ENCODE measurements at places on chromosomes 4 and X.

- DNase-seq: no peak
Observed at GRCh38 chr4:24103434-24104157, 213.7 kb upstream of the PPARGC1A start.

GRCh38 chr4:30461218-30461617 lies 259.0 kb upstream of the PCDH7 start:
- no peak for DNase-seq

DNA sequence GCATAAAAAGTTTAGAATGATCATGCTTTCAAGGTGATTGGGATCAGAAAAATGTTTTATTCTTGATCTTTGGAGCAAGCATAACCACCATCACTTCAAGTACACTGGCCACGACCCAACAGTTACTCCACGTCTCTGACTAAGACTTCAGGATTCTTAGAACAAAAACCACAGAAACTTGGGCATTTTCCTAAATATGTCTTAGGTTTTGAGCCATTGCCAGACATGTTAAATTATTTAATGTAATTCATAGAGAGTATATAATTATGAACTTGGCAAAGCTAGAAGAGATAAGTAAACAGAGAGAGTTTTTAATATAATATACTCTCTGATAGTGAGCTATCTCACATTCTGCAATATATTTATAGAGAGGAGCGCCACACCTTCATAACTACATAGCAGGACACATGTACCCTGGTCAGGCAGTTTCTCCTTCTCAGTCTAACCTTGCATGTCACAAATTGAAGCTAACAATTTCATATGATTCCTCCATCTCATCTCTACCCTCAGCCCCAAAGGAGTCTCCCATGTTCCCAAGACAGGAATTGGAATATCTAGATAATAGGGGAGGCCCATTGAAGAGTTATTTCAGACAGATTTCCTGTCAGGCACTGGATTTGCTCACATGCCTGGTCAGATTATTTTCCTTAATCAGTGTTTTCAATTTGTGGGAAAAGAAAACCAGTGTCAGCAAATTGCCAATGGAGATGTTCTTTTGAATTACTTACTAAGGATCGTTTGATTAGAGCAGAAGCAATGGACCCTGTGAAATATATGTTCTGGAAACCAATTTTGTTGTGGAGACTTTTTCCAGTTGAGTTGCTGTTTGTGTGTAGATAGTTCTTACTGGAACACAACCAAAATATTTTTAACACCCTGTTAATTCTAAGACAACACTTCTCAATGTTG lies 61.7 kb upstream of the GUCY1A1 start:
- no peak for DNase-seq

- no peak for DNase-seq
Observed at GRCh38 chrX:123088331-123088730, 95.7 kb upstream of the GRIA3 start.

GRCh38 chrX:640641-641040 lies 10.1 kb downstream of the SHOX start:
- DNase-seq: no peak

GRCh38 chr4:66852843-66853242 lies 692.5 kb downstream of the CENPC start:
- no peak for DNase-seq

Data from KG1 (cell line).